Hepatocyte (in vitro differentiated cells): ENCODE measurements at places on chromosomes 5 and 9. TPM values are rescaled to one million over a fixed set of nuclear protein-coding genes. Genes with fewer than 3 reads are reported as not detected.

The EQTN gene
- 1.1 TPM in 1 of 2 replicates, not detected in the other for total RNA-seq

The MYOT gene
- total RNA-seq: not detected in 2 replicates

The RNF183 gene
- 0.43 and 3.9 TPM in 2 replicates for total RNA-seq

The PAEP gene
- total RNA-seq: not detected in 2 replicates

The CKS2 gene
- 77.1 and 85.1 TPM in 2 replicates for total RNA-seq

The CCNB1 gene
- 35.4 and 39.2 TPM in 2 replicates for total RNA-seq

The GPR151 gene
- 0.03 TPM in 1 of 2 replicates, not detected in the other for total RNA-seq

The EGFL7 gene
- total RNA-seq: 50.0 and 52.9 TPM in 2 replicates

The PTGES gene
- total RNA-seq: 17.1 and 26.4 TPM in 2 replicates

The DMAC1 gene
- 20.3 and 21.9 TPM in 2 replicates for total RNA-seq

The LRRC19 gene
- 44.6 and 44.8 TPM in 2 replicates for total RNA-seq

The IFNA2 gene
- not detected in 2 replicates for total RNA-seq

The SEMA4D gene
- total RNA-seq: 9.4 and 10.0 TPM in 2 replicates

The PCDHB2 gene
- total RNA-seq: 23.0 and 27.7 TPM in 2 replicates

The ITK gene
- 0.20 TPM in 2 replicates for total RNA-seq

The PKD2L2 gene
- total RNA-seq: not detected in 2 replicates

The NEURL1B gene
- total RNA-seq: 3.9 and 5.8 TPM in 2 replicates

The SPATA31D1 gene
- not detected in 2 replicates for total RNA-seq

The HAPLN1 gene
- 43.0 and 49.7 TPM in 2 replicates for total RNA-seq

The GGTA1 gene
- total RNA-seq: 0.07 and 0.72 TPM in 2 replicates

The FGFR4 gene
- 90.2 and 121 TPM in 2 replicates for total RNA-seq

The INSL4 gene
- 0.13 TPM in 1 of 2 replicates, not detected in the other for total RNA-seq

The GDA gene
- 23.6 and 28.5 TPM in 2 replicates for total RNA-seq

The TSSK1B gene
- 0.60 TPM in 1 of 2 replicates, not detected in the other for total RNA-seq

The NKD2 gene
- 1.4 and 2.0 TPM in 2 replicates for total RNA-seq

The JAKMIP2 gene
- total RNA-seq: 4.3 and 6.1 TPM in 2 replicates

The SLC36A2 gene
- 0.30 TPM in 1 of 2 replicates, not detected in the other for total RNA-seq

The UBE2QL1 gene
- 0.17 and 0.36 TPM in 2 replicates for total RNA-seq

The CARD9 gene
- total RNA-seq: 0.68 and 0.80 TPM in 2 replicates

The PCDHA12 gene
- total RNA-seq: 18.7 TPM in 2 replicates

The JADE2 gene
- total RNA-seq: 35.4 and 36.1 TPM in 2 replicates

The TSPAN17 gene
- total RNA-seq: 33.2 and 33.4 TPM in 2 replicates

The DYNC2I2 gene
- 32.4 and 39.9 TPM in 2 replicates for total RNA-seq

The PRLR gene
- 95.8 and 99.8 TPM in 2 replicates for total RNA-seq

The CHSY3 gene
- 22.4 and 23.6 TPM in 2 replicates for total RNA-seq

The TMEM232 gene
- 2.4 TPM in 2 replicates for total RNA-seq

The ABO gene
- total RNA-seq: 3.4 and 4.8 TPM in 2 replicates

The OR2S2 gene
- total RNA-seq: 0.27 TPM in 1 of 2 replicates, not detected in the other

The ALDH7A1 gene
- total RNA-seq: 48.8 and 50.0 TPM in 2 replicates

The SPARC gene
- total RNA-seq: 4,086 and 4,089 TPM in 2 replicates

The OR1J2 gene
- not detected in 2 replicates for total RNA-seq
